ENCODE measurements at places on chromosomes 6 and 20. TPM values are rescaled to one million over a fixed set of nuclear protein-coding genes. Genes with fewer than 3 reads are reported as not detected.
A peak's percentile ranks its signal among the peaks of the same experiment; 100 is the strongest.

Gene FOXF2
- 9.0 TPM for total RNA-seq

Gene SNX5
- total RNA-seq = 160 TPM

Gene MLN
- not detected for total RNA-seq

Gene SUMO4
- 1.5 TPM for total RNA-seq

DNA sequence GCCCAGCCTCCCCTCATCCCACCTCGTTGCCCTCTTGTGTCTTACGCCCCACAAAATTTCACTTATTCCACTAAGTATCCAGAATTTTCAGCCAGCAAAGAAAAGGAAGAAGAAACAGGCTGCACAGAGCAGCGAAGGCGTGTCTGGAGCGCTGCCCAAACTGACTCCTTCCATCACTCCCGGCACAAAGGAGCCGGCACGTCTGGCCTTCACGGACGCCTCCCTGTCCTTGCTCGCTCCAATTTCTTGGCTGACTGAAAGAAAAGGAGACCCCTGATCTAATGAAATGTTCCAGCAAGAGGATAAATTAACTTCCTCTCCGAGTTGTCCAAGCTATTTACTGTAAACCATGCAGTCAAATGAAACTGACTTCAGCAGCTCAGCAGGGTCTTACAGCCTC is 152.3 kb upstream of the CDH4 start:
- DNase-seq = no peak

- DNase-seq = no peak
These were observed 1.3 kb downstream of the EPPIN start for GRCh38 chr20:45545754-45546453.

GRCh38 chr20:20443504-20443903 is 75.6 kb downstream of the INSM1 start:
- DNase-seq = no peak

- no peak for DNase-seq
These were observed 50.5 kb downstream of the MCUR1 start for GRCh38 chr6:13763740-13764381.

DNA sequence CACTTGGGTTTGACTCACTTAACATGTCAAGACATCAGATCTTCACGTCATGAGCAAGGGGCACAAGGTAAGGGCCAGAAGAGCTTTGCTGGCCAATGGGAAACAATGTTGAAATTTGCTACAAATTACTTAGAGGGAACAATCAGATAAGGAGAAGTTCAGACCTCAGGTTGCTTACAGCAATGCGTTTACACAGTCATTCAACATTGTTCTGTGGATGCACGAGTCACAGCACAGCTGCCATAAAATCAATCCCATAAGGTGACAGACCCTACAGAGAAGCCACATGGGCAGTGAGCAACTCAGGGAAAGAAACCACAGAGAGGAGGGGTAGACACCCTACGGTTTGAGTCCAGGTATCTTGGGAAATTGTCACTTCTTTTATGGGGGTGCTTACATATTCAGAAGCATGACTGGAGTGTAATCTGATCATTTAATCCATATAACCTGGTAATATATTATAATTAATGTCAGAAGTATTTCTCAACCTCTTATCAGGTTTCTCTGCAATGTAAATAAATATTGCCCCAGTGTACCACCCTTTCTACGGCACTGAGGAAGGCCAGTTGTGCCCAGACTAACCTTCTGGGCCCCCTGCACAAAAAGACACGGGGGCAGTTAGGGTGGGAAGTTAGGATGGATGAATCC is 2.3 kb upstream of the SLC22A2 start:
- no peak for DNase-seq

DNA sequence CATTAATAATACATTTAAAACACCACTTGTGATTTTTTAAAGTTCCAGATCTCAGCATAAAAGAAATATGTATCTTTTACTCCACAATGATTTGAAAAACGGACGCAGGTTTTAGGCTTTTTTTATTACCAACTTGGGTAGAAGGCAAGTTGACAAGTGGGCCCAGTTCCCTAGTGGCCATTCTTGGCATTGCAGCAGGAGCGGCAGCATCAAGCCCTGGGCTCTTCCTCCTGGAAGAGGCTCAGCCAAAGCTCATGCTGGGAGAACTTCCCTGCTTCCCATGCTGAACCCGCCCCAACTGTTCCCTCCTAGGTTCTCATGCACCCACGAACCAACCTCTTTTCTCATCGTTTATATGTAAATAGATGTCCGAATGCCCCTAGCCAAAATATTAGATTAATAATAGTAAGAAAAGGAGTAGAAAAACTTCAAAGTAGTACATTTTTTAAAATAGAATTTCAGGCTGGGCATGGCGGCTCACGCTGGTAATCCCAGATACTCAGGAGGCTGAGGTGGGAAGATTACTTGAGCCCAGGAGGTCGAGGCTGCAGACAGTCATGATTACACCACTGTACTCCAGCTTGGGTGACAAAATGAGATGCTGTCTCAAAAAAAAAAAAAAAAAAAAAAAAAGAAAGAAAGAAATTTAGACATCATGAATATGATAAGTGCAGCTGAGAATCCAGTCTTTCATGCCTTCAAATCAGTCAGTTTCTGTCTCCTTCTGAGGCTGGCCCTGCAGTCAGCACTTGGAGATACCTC is 18.2 kb upstream of the MYB start:
- peak; percentile 49 for DNase-seq

DNA sequence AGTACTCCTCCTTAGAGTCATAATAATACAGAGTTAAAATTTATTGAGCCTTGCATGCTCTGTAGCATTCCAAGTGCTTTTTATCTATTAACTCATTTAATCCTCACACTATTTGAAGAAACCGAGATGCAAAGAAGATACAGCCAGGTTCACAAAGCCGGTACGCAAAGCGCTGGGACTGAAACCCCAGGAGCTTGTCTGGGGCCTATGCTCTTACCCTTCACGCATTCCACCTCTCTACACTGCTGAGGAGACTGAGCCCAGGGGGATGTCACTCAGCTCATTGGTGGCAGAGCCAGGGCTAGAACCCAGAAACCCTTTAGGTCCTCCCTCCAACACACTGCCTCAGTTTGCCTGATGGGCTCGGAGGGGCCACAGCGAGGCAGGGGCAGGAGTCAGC is 19.7 kb upstream of the MRPS18A start:
- DNase-seq = no peak
